ENCODE measurements at places on chromosomes 12 and 14.

- DNase-seq: no peak
Measured at GRCh38 chr14:67137744-67138371, 51.4 kb upstream of the GARIN2 start.

DNA sequence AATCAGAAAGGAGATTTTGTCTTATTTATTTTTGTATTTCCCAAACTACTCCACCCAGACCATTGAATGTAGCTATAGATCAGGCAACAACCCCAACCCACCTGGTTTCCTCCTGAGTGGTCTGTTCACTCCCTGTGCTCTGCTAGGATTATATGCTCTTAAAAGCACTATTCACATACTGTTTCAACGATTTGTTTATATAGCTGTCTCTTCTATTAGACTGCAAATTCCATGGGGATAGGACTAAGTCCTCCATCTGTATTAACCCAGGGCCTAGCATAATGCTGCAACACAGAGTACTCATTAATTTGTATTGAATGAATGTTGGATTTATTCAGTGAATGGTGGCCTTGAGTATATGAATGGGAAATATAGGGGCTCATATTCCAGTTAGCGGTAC, 307.6 kb downstream of the RAD51B start:
- DNase-seq: no peak

DNA sequence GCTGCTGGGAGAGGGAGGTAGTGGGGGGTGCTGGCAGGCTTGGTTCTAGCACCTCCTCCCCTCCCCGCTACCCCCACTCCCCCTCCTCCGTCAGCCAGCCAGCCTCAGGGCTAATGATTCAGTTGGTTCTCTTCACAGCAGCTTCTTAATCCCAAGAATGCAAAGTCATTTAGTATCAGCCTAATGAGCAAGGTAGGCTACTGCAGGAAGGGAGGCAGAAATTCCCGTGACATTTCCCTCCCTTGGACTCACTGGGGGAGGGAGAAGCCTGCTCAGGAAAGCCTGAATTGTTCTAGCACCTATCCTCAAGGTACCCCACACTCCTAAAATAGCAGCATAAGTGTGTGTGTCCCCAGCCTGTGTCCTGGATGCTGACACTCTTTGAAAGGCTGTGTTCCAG, 29.8 kb downstream of the ITPK1 start:
- DNase-seq: no peak

DNA sequence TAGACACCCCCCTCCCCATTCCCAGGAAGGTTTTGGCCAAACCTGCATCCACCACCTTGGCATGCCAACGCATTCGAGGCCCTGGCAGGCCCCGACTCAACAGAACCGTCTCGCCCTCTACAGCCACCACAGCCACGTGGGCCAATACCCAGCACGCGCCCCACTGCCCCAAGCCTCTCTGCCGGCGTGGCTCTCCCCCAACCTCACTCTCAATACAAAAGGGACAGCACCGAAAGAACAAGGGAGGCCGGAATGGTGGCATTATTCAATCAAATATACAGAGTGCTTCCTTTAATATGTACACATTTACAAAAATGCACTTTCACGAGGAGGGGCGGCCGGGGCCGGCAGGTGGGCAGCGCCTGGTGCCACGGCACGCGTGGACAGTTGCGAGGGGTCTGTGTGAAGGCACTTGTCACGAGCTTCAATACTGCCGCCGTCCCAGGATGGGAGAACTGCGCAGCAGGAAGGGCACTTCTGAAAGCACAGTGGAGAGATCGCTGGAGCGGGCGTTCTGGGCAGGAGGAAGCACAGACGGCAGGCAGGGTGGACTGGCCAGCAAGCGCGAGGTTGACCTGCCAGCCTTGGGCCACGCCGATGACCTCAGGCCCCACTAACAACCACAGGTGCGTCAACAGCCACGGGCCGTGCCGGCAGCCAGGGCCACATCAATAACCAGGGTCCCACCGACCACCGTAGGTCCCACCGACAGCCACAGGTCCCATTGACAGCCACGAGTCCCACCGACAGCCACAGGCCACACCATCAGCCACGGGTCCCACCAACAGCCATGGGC, 26.9 kb downstream of the JAG2 start:
- no peak for DNase-seq

DNA sequence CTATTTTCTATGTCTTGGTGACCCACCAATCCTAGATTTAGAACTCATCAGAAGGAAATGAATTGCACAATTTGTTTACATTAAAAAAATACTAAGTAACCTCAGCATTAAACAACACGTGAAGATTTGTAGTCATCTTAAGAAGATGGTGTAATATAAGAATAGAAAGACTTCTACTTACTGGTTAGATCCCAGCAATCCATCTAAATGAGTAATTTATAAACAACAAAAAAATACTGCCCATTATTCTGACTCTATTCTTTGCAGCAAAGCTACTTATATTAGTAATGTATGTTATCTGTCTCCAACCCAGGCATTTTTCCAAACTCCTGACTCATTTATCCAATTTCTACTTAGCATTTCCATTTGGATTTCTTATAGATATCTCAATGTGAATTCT, 67.8 kb downstream of the CD163L1 start:
- no peak for DNase-seq

All from stimulated activated CD8-positive, alpha-beta memory T cell treated with anti-CD3 and anti-CD28 coated beads, Interleukin-15, amount 100 ng/mL, for 4 hours (primary cell).